Osteoblast (primary cell): ENCODE measurements at places on chromosomes 1 and 21. TPM values are rescaled to one million over a fixed set of nuclear protein-coding genes. Genes with fewer than 3 reads are reported as not detected.

- H3K36me3 ChIP-seq, result no peaks in the 10 kb centered on the region
- no peaks in the 10 kb centered on the region for H3K4me1 ChIP-seq
- no peak overlapping the region for H3K4me3 ChIP-seq
Observed at GRCh38 chr1:167373398-167373797, 144.9 kb downstream of the CD247 start.

- no peak overlapping the region for H3K4me3 ChIP-seq
- no peak for DNase-seq
- no peaks in the 10 kb centered on the region for H3K27me3 ChIP-seq
- H3K36me3 ChIP-seq, result peaks cover 3% of the 10 kb centered on the region
- H3K4me1 ChIP-seq, result no peaks in the 10 kb centered on the region
Observed at GRCh38 chr1:25881266-25881665, 5.8 kb upstream of the PAQR7 start.

Gene GBP7
- not detected in 2 replicates for total RNA-seq

- DNase-seq, result no peak
- H3K27ac ChIP-seq, result peak overlapping the region; percentile 68
- no peaks in the 10 kb centered on the region for H3K27me3 ChIP-seq
- H3K36me3 ChIP-seq, result no peaks in the 10 kb centered on the region
- peaks cover 11% of the 10 kb centered on the region for H3K4me1 ChIP-seq
Observed at GRCh38 chr1:222084996-222085395, 343.1 kb upstream of the DUSP10 start.

DNA sequence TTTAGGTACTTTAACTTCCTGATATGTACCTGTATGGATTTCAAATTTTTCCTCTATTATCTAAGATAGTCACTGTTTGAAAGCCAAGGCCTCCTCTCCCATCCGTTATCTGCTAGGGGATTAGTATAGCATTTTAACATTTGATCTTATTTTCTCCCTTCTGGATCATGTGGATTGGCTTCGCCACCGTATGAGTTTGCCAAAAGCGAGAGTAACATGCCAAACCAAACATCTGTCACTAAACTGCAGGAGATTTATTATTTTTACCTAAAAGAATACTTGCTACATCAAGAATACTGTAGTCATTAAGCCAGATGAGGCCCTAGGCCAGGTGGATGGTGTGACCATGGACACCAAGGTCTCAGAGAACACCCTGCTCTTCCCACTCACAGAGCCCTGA is 28.5 kb upstream of the EEIG2 start:
- no peaks in the 10 kb centered on the region for H3K4me1 ChIP-seq
- peak; percentile 62 for DNase-seq
- no peaks in the 10 kb centered on the region for H3K36me3 ChIP-seq
- H3K4me3 ChIP-seq, result no peak overlapping the region
- no peak overlapping the region for H3K27ac ChIP-seq

- no peak for DNase-seq
- H3K36me3 ChIP-seq, result no peaks in the 10 kb centered on the region
- no peaks in the 10 kb centered on the region for H3K27me3 ChIP-seq
- H3K4me3 ChIP-seq, result no peak overlapping the region
- no peak overlapping the region for H3K27ac ChIP-seq
Observed at GRCh38 chr1:102435483-102435882, 438.8 kb upstream of the OLFM3 start.

- no peak overlapping the region for H3K27ac ChIP-seq
- H3K36me3 ChIP-seq, result peaks cover 32% of the 10 kb centered on the region
Observed at GRCh38 chr1:23817633-23818032, 7.6 kb downstream of the HMGCL start.

GRCh38 chr1:50604580-50604979 is 181.3 kb upstream of the DMRTA2 start:
- DNase-seq, result no peak
- H3K27me3 ChIP-seq, result no peaks in the 10 kb centered on the region
- H3K4me3 ChIP-seq, result no peak overlapping the region
- no peaks in the 10 kb centered on the region for H3K36me3 ChIP-seq
- H3K27ac ChIP-seq, result no peak overlapping the region

Gene PRR9
- not detected in 2 replicates for total RNA-seq

GRCh38 chr1:163820226-163820625 is 498.5 kb downstream of the NUF2 start:
- no peak overlapping the region for H3K27ac ChIP-seq
- H3K4me3 ChIP-seq, result no peak overlapping the region
- H3K36me3 ChIP-seq, result no peaks in the 10 kb centered on the region

Gene ARHGEF16
- total RNA-seq, result not detected in 2 replicates

GRCh38 chr1:185585770-185586169 is 148.4 kb upstream of the HMCN1 start:
- no peak for DNase-seq
- H3K27me3 ChIP-seq, result no peaks in the 10 kb centered on the region
- H3K36me3 ChIP-seq, result no peaks in the 10 kb centered on the region
- H3K27ac ChIP-seq, result no peak overlapping the region
- H3K4me3 ChIP-seq, result no peak overlapping the region

GRCh38 chr1:245108246-245108645 is 46.5 kb upstream of the KIF26B start:
- DNase-seq, result no peak
- no peak overlapping the region for H3K4me3 ChIP-seq
- no peaks in the 10 kb centered on the region for H3K27me3 ChIP-seq
- no peaks in the 10 kb centered on the region for H3K36me3 ChIP-seq

DNA sequence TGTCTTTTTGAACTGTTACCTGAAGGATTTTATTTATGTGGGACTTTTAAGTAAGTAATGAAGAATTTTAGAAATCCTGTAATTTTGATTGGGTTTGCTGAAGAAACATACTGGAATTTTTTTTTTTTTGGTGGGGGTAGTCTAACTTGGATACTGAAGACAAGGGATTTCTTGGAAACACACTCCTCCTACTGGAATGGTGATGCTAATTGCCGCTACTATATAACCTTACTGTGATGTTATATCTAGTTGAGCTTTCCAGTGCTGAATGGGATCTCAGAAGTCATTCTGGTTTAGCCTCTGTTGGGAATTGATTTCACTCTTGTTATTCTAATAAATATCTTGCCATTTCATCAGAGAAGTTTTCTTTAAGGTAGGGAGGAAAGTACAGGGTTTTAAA is 8.4 kb downstream of the PPP2R5A start:
- no peaks in the 10 kb centered on the region for H3K27me3 ChIP-seq
- no peak overlapping the region for H3K27ac ChIP-seq
- no peak for DNase-seq
- peaks cover 4% of the 10 kb centered on the region for H3K4me1 ChIP-seq

GRCh38 chr1:25898223-25899015 is 7.8 kb downstream of the STMN1 start:
- H3K4me1 ChIP-seq, result peaks cover 22% of the 10 kb centered on the region
- DNase-seq, result no peak
- no peak overlapping the region for H3K4me3 ChIP-seq
- H3K27me3 ChIP-seq, result no peaks in the 10 kb centered on the region
- H3K36me3 ChIP-seq, result peaks cover 41% of the 10 kb centered on the region
- no peak overlapping the region for H3K27ac ChIP-seq

DNA sequence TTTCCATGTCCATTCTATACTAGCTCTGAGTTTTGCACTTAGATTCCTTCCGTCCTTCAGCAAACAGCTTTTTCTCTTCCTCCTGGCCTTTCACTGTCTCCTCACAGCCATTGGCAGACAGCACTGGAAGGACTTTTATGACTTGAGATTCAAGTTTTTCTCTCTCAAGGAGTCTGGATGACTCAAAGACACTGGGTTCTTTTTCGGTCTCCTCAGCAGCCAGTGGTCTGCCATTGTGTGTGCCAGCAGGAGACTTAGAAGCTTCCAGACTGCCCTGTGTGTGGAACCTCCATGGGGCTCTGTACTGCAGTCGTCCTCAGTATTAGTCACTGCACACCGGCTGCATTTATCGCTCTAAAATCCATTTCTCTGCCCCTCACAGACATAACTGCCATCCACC is 30.5 kb downstream of the NTNG1 start:
- no peaks in the 10 kb centered on the region for H3K36me3 ChIP-seq
- no peaks in the 10 kb centered on the region for H3K27me3 ChIP-seq
- no peak overlapping the region for H3K4me3 ChIP-seq
- DNase-seq, result no peak
- no peaks in the 10 kb centered on the region for H3K4me1 ChIP-seq

GRCh38 chr1:44802306-44803061 is 2.3 kb downstream of the PLK3 start:
- H3K27me3 ChIP-seq, result no peaks in the 10 kb centered on the region
- H3K4me3 ChIP-seq, result peak overlapping the region; percentile 82
- H3K27ac ChIP-seq, result peak overlapping the region; percentile 66
- H3K36me3 ChIP-seq, result peaks cover 47% of the 10 kb centered on the region

DNA sequence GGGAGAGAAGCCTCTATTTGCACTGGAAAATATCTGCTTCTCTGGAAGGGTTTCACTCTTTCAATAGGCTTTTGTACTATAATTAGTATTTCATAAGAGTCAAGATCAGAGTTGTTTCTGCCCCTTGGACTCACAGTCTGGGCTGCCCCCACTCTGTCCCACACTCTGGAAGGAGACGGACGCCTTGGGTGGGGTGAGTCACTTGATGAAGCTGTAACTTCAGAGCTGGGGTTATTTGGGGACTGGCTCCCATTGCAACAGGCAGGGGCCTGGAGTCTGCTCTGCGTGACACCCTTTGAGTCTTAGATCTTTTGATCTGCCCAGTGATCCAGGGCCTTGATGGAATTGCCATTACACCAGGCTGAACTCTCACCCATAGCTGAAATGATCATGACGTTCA is 4.0 kb upstream of the KCNA10 start:
- no peak overlapping the region for H3K4me3 ChIP-seq
- peaks cover 30% of the 10 kb centered on the region for H3K27me3 ChIP-seq
- no peak overlapping the region for H3K27ac ChIP-seq
- no peak for DNase-seq

DNA sequence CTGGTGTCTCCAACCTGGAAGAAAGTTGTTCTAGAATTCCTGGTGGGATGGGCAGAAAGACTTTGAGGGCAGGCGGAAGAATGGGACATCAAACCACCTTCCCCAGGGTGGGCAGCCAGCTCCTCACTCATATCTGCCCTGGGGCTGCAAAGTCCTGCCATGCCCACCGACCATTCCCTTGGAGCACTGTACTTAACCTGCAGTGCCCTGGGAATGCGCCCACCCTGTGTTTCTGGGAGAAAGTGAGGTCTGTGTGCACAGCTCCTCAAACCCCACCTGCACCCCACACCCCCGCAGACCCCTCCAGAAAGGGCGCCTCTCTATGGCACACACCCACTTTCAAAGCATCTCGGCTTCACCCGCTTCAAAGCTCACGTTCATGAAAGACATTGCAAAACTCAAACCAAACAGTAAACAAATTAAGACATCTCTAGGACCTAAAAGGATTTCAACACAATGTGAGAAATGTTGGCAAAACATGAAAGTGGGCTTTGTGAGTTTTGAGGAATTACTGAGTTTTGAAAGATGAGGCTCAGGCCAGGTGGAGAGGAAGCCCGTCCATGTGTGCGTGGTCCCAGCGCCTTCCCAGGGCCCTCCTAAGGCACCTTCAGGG is 25.1 kb downstream of the KRTAP10-1 start:
- H3K4me1 ChIP-seq, result no peaks in the 10 kb centered on the region
- no peaks in the 10 kb centered on the region for H3K36me3 ChIP-seq
- H3K27ac ChIP-seq, result no peak overlapping the region
- H3K27me3 ChIP-seq, result no peaks in the 10 kb centered on the region
- DNase-seq, result no peak
